ENCODE measurements at places on chromosomes 16 and 17. TPM values are rescaled to one million over a fixed set of nuclear protein-coding genes. Genes with fewer than 3 reads are reported as not detected.

- no peak for DNase-seq
Observed at GRCh38 chr16:65365732-65366715, 244.2 kb upstream of the CDH11 start.

DNA sequence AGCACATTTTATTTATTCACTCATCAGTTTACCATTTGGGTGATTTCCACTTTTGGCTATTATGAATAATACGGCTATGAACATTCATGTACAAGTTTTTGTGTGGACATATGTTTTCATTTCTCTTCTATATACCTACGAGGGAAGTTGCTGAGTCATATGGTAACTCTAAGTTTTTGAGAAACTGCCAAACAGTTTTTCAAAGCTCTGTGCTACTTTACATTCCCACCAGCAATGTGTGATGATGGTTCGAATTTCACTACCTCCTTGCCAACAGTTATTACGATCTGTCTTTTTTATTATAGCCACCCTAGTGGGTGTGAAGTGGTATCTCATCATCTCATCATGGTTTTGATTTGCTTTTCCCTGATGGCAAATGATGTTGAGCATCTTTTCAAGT is 63.7 kb upstream of the MRTFB start:
- DNase-seq: no peak

Gene PPY
- not detected for total RNA-seq

GRCh38 chr16:86878236-86879080 is 300.1 kb downstream of the FOXL1 start:
- no peak for DNase-seq

DNA sequence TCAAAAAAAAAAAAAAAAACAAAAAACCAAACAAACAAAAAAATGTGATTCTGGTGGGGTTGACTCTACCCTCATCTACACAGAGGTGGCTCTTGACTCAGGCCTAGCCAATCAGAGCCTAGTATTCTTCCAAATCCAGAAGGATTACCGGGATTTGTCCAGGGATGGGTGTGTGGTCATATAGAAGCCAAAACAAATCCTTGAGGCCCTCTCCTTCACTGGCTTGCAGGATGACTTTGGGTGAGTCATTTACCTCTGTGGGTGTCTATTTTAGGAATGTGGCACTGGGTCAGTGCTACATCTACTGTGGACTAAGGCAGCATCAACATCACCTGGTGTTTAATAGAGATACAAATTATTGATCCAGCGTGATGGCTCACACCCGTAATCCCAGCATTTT is 93.2 kb upstream of the RBBP6 start:
- no peak for DNase-seq

DNA sequence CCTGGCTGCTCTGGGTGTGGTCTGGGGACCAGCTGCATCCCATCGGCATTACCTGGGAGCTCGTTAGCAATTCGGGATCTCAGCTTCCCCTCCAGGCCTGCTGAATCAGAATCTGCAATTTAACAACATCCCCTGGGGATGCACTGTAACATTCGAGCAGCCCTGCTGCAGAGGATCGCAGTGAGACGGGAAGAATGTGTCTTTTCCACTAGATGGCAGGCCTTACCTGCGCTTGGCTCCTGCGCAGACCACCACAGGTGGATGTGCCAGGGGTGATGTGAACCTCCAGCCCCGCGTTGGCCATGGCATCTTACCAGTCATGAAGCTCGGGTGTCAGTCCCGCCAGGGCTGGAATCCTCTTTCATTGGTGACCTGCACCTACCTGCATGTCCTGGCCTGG is 209.9 kb downstream of the PRKCB start:
- no peak for DNase-seq

DNA sequence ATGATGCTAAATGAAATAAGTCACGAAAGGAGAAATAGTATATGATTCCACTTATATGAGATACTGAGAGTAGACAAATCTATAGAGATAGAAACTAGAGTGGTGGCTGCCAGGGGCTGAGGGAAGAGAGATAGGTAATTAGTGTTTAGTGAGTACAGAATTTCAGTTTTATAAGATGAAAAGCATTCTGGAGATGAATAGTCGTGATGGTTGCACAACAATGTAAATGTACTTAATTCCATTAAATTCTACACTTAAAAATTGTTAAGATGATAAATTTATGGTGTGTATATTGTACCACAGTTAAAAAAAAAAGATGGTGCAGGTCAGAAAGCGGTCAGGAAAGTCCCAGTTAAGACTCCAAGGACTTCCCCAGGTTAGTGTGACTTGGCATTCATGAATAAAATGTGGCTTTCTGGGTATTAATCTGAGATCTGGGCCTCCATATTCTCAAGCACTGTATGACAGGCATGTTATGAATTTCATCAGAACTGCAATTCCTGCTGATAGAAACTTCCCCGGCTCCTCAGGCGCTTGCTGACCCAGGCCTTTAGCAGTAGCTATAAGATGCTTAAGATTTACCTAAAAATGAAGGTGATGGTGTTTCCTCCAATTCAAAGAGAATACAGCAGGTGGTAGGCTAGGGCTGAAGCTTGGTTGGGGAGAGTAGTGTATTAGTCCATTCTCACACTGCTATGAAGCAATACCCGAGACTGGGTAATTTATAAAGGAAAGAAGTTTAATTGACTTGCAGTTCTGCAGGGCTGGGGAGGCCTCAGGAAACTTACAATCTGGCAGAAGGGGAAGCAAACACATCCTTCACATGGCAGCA is 115.3 kb upstream of the SOX9 start:
- DNase-seq: no peak

DNA sequence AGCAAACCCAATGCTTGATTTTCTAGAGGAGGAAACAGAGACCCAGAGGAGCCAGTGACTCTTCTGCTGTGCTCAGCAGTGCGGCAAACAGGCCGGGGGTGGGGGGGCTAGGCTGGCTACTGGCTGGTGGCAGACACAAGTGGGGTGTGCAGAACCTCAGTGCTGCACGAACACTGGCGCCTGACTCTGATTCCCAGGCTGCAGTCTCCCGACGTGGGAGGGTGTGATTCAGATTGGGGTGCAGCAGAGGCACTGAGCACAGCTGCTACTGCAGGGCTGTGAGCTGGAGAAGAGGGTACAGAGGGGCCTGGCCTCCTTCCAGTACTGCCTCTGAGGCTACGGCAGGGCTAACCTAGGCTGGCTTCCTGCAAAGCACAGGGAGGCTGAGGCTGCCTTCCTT is 8.1 kb downstream of the RPL19 start:
- DNase-seq: no peak
